ENCODE measurements at places on chromosomes 13 and 19.

GRCh38 chr13:112710855-112711527, 21.2 kb downstream of the ATP11A start:
- no peak for DNase-seq

DNA sequence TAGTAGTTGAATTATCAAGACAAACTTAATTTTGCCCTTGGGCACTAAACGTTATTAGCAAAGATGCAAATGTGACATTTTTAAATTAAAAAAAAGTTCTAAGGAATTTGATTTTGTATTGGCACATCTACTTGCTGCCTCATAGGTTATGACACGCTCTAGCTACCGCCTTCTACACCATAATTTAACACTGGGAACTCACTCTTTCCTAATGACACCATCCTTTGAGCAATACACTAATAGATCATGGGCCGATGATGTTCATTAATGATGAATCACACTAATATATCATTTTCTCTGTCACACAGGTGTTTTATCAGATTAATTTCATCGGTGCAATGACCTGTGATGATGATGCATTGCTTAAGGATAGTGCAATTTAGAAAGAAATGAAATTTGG, 528.8 kb upstream of the PCDH9 start:
- DNase-seq = no peak

GRCh38 chr19:19269952-19270694, 3.0 kb downstream of the TM6SF2 start:
- no peak for DNase-seq

DNA sequence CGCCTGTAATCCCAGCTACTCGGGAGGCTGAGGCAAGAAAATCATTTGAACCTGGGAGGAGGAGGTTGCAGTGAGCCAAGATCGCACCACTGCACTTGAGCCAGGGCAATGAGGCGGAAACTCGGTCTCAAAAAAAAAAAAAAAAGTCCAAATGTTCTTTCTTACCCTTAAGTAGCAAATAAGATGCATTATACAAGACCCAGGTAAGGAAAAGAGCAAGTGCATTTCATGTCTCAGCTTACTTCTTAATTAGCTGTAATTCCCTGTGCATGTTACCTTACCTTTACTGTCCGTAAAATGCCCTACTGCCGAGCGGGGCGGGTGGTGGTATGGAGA, 3.8 kb upstream of the ZNF681 start:
- DNase-seq = no peak

- DNase-seq = no peak
Observed at GRCh38 chr19:47375694-47376588, 26.8 kb downstream of the DHX34 start.

- no peak for DNase-seq
Observed at GRCh38 chr13:75364131-75364713, 117.7 kb downstream of the TBC1D4 start.

DNA sequence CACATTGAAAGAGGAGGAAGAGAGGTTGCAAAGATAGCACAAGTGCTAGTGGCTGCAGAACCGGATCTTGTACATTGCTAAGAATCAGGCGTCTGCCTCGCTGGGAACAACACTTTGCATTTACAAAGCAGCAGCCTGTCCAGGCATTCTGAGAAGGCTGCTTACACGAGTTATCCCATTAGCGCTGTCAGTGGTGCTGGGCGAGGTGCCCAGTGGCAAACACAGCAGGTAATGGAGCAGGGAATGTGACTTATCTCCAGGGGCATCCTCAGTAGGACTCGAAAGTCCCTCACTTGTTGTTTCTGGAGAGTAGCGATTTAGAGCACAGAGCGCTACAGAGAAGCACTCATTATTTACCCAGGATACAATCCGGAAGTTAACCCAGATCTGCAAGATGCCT, 209.6 kb downstream of the OLFM4 start:
- no peak for DNase-seq

- no peak for DNase-seq
Observed at GRCh38 chr19:48842789-48843162, 6.5 kb upstream of the HSD17B14 start.

DNA sequence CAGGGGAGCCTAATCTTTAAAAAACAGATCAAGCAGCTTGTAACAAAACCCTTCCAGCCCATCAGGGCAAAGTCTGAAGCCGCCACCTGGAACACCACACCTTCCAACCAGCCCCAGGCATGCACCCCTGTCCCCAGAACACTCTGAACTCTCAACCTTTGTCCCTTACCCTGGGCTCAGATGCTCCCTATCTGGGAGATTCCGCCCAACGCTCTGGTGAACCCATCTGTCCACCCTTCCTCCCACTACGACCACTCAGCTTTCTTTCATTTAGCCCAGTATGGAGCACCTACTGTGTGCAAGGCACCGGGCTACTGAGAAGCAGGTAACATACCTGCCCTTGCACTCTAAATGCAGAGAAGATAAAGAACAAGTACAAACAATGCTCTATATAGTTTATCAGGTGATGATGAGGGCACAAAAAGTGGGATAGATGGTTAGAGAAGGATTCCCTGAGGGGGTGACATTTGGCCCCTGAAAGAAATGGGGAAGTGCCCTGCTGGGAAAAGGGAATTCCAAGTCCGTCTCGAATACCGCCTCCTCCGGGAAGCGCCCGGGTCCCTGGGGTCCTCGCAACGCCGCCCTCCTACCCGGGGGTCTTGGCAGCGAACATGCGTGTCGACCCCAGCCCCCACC, 629 bp downstream of the PEPD start:
- no peak for DNase-seq

- no peak for DNase-seq
Observed at GRCh38 chr19:15717809-15718208, 10.0 kb upstream of the OR10H2 start.

GRCh38 chr13:30722361-30722760, 13.0 kb upstream of the ALOX5AP start:
- no peak for DNase-seq

DNA sequence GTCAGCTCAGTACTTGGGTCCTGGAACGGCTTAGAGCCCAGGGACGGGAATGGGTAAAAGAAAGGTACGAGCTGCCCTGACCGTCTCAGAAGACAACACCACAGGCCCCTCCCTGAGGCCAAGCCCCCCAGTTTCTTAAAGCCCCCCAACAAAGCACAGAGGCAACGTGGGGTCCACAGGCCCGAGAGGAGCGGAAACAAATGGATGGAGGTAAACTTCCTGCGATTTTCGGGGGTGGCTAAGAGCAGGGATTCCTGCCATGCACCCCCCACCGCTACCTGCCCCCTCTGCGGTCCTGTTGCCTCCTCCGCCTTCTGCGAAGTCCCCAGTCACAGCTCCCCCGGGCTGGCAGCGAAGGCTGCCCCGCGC, 48.2 kb downstream of the PTPRS start:
- no peak for DNase-seq

- no peak for DNase-seq
Observed at GRCh38 chr19:51125421-51126075, 842 bp downstream of the SIGLEC9 start.

DNA sequence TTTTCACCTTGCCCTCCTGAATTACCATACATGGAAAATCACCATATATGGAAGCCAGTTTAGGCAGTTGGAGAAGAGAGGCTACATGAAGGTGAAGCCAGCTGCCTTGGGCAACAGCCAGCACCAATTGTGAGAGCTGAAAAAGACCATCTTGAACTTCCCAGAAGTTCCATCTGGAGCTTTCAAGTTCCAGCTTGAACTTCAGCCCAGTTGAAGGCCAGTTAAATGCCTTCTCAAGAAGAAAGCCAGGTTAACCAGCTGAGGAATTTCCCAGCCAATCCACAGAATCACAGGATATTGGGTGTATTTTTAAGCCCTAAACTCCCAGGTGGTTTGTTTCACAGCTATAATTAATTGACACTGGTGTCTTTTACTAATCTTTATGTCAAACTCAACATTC, 713.6 kb upstream of the MIR17HG start:
- no peak for DNase-seq

- no peak for DNase-seq
Observed at GRCh38 chr13:28584873-28585381, 74.0 kb upstream of the POMP start.

GRCh38 chr13:106651442-106651841, 83.5 kb upstream of the ARGLU1 start:
- no peak for DNase-seq

DNA sequence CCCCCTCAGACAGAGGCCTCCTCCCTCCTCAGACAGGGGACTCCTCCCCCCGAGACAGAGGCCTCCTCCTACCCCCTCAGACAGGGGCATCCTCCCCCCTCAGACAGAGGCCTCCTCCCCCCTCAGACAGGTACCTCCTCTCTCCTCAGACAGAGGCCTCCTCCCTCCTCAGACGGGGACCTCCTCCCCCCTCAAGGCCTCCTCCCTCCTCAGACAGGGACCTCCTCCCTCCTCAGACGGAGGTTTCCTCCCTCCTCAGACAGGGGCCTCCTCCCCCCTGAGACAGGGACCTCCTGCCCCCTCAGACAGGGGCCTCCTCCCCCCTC, 13.9 kb downstream of the C3 start:
- no peak for DNase-seq

GRCh38 chr13:21526707-21527540, 67.8 kb upstream of the ZDHHC20 start:
- no peak for DNase-seq

DNA sequence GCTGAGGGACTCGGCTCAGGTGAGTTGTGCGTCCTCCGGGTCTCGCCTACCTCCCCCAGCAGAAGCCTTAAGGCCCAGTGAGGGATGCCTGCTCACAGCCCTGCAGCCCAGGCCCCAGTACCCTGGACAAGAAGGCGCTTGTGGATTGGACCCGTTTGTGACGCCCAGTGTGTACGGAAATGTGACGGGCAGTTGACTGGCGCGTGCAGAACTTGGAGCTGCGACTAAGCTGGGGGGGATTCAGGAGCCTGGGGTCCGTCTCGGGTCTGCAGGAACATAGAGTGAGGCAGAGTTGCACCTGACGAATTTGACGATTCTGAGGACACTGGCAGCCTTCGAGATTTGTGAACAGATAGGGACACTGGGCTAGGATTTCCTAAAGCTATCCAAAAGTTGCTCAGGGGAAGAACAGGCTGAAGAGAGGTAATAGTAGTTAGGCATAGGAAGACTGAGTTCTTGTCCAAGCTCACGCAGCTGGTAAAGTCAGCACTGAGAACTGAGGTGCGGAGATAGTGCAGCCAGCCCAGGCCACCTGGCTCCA, 519 bp downstream of the ZNF551 start:
- no peak for DNase-seq

- no peak for DNase-seq
Observed at GRCh38 chr13:27383104-27383921, 41.1 kb upstream of the GTF3A start.

- DNase-seq = no peak
Observed at GRCh38 chr13:106919638-106920037, 351.7 kb upstream of the ARGLU1 start.

GRCh38 chr19:29119590-29119989, 93.4 kb downstream of the UQCRFS1 start:
- no peak for DNase-seq

Data from upper lobe of right lung (tissue), 1 donor.